Cardiac muscle cell (in vitro differentiated cells and primary cell): ENCODE measurements at places on chromosomes 4 and X.
A peak's percentile ranks its signal among the peaks of the same experiment; 100 is the strongest.

- DNase-seq: no peak
These were observed 144.9 kb downstream of the FHIP1A start for GRCh38 chr4:151553874-151554273.

DNA sequence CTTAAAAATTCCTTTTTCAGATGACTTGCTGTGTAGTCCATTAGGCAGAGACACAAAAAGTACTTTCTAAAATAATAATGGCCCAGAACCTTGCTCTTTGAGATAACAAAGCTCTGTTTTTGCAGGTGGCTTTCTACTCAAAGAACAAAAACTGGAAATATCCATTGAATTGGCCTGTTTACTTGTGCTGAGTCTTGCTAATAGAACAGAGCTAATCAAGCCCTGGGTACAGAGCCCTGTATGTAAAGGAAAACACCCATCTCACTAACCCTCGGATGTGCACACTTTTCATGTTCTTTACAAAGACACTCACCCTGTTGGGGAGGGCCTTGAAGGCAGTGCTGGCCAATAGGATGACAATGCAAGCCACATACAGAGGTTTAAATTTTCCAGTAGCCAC, 27.0 kb upstream of the LNX1 start:
- no peak for DNase-seq

DNA sequence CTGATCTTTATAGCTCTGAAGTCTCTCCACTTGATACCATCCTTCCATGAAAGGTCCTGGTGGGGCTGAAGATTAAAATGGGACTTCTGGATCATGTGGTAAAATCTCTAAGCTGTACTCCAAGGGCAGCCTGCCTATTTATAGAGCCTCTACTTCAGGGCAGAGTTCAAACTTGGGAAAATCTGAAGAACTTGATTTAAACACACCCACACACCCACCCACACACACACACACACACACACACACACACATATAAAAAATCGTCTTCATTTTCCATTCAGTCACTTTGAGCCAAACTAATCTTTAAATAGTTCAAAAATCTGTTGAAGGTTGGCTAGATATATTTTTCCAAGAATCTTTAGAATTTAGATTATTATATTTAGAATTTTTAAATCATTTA, 234.9 kb upstream of the GPC4 start:
- no peak for DNase-seq

- no peak for DNase-seq
These were observed 60.5 kb downstream of the DDIT4L start for GRCh38 chr4:100129774-100130173.

DNA sequence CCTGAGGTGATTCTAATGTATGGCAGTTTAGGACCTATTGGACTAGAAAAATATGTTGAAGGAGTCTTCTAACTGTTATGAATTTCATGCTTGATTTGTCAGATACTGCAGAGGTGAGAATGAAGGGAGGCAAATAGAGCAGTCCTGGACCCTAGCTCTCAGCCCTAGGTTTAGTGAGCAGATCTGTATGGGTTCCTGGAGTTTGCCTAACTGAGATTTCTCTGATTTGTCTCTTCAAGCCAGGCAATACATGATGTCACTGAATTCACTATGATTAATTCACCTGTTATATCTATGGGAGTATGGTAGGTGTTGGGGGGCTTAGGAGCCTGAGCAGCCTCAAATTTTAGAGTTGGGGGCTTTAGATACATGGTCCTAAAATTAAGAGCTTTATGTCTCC, 2.6 kb downstream of the MND1 start:
- DNase-seq: no peak

GRCh38 chr4:26544421-26544820, 39.5 kb upstream of the TBC1D19 start:
- DNase-seq: no peak

- DNase-seq: no peak
These were observed 119.0 kb downstream of the CFAP299 start for GRCh38 chr4:80454556-80454955.

DNA sequence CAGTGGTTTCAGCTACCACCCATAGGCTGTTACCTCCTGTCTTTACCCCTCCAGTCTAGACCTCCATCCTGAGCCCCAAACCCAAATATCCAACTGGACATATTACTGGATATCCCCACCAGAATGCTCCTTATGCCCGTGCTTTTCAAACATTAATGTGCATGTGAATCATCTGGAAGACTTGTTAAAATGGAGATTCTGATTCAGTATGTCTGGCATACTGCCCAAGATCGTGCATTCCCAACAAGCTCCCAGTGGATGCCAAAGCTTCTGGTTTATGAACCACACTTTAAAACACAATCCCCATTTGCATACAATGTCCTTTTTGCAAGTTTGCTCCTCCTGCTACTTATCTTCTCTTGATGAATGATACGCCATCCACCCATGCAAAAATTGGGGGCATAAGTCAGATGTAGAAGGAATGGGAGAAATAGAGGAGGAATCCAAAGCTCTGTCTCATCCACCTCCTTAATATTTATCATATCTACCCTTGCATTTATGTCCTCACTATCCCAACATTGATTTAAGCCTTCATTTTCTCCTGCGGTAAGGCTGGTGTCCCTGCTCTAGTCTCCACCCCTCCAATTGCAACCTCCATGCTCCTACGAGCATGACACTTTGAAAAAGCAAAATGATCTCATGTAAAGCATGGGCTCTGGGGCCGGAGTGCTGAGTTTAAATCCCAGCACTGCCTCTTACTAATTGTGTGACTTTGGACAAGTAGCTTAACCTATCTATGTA, 7.4 kb upstream of the PGRMC1 start:
- DNase-seq: no peak

- peak; percentile 74 for DNase-seq
These were observed 7.5 kb upstream of the CXCL6 start for GRCh38 chr4:73828956-73829355.

DNA sequence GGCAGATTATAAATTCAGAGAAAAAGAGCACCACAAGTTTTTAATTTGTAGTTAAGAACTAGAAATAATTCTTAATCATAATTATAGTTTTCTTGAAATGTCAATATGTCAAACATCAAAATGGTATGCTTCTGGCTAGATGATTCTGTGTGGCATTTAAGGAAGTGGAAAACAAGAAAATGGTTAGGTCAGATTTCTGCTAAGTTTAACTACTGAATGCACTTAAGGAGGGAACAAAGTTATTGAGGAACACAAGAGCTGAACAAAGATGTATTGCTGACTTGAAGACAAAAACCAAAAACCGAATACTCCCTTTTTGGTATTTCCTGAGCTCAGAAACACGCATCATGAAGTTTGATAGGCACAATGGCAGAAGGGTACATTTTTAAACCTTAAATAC, 58.7 kb upstream of the GPR34 start:
- DNase-seq: no peak

GRCh38 chr4:184028561-184029374, 123.7 kb downstream of the STOX2 start:
- no peak for DNase-seq

DNA sequence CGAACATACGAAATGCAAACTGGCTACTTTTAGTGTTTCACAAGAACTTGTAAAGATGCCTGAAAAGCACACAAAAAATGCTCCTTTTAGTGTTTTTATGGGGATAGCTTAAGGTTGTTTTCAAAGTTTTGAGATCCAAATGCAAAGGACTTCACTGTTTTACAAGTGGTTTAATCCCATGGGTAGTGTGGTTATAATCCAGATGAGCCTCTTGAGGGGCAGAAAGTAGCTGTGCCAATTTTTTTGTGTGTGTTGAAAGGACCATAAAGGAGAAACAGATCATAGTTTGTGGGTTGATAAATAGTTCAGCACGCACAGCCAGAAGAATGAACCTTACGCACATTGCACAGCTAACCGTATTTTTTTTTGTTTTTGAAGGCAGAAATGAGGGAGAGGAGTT, 126.9 kb upstream of the GIMD1 start:
- peak; percentile 43 for DNase-seq

- no peak for DNase-seq
These were observed 1788.0 kb upstream of the TENM3 start for GRCh38 chr4:180455226-180455625.

DNA sequence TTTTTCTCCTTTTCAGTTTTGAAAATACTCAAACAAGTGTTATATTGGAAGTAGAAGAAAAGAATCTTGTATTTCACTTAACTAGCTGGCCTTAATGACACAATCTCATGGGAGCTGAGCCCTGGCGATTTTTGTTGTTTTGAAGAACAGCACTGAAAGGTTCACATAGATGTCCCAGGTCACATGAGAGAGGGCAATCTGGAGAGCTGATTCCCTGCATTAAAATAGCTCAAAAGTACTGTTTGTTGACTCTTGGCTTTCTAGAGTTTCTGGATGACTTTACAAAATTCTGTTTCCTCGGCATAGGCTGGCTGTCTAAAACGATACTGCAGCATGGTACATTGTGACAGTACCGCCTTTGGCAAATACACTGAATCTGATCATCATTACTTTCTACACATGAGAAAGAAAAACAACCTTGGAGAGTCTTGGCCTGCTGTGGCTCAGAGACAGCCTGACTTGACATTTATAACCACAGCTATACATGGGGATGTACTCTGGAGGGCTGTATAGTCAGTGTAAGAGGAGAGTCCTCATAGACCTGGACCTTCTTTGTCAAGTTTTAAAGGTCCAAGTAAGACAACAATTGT, 119.8 kb upstream of the PDLIM3 start:
- DNase-seq: no peak

DNA sequence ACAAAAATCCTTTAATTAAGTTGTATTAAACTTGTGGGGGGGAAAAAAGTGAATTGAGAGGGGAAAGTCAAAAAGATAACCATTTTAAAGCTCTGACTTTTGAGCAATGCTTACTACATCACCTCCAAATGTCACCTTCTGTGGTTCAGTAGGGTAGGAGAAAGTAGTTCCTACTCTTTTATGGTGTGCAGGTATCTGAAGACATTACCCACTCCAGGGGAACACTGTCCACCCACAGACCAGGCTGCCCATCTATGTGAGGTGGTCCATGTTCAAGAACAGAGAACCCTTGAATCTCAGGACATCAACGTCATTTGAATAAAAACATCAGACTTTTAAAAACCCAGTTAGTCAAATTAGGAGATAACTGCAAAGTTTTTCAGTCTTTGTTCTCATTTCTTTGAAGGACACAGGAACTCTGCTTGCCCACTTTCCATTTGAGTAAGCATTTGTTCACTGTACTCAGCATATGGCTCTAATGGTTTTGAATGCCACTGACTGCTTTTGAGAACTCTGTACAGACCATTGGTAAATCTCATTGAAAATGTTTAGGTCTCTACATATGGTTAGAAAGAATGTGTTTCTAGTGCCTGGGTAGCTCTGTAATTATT, 18.4 kb downstream of the NMU start:
- DNase-seq: no peak

DNA sequence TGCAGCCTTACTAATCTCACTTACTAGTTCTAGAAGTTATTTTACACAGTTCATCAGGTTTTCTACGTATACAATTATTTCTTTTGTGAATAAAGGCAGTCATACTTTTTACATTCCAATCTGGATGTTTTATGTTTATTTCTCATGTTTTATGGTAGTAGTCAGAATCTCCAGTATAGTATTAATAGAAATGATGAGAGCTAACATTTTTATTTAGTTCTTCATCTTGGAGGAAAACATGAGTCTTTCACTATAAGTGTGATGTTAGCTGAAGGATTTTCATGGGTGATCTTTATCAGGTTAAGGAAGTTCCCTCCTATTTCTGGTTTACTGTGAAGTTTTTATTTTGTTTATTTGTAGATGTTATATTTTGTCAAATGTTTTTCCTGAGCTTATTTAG, 256.1 kb upstream of the GIMD1 start:
- DNase-seq: no peak

DNA sequence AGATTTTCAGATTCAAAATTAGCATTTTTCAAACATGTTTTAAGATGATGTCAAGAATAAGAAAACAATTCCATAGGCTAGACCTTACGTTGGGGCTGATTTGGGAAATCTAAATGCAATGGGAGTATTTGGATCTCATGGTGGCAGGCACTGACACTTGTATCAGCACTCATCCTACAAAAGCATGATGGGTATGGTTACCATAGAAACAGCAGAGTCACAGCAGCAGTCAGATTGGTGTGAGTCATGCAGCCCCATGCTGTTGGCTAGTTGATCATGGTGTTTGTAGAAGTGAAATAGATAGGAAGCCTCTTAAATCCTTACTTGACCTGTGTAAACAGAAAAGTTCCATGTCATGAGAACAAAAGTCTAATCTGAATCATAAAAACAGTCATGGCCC, 1637.3 kb upstream of the PABPC4L start:
- no peak for DNase-seq

DNA sequence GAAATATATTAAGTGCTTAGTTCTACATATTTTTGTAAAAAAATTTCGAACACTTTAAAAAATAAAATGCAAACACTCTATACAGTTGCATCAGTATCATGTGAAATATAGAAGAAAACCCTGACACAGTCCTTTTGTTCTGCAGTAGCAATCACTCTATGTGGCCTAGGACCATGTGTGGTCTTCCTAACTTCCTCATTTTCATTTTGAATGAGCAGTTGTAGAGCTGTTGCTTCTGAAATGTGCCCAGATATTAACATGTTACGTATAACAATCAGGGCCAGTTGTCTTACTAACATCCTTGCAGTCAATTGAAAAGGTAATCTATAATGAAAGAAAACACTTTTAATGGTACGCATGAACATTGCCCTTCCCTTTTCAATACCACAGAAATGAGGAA, 107.9 kb downstream of the ZNF827 start:
- DNase-seq: no peak

DNA sequence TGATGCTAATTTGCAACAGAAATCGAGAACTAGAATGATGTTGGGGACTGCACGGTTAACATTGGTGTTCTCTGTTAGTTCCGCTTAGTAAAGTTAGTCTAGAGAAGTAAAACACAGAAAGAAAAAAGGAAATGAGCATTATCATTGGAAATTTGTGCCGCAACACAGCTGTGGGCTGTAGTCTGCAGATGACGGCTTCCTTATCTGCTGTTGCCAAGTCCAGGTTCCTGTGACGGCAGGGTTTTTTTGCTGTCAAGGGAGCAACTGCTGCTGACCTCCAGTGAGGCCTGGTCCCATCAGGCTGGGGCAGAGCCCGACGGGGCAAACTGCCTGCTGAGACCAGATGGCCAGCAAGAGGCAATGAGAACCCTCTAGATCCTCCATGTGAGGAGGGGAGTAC, 38.9 kb upstream of the PHEX start:
- no peak for DNase-seq

DNA sequence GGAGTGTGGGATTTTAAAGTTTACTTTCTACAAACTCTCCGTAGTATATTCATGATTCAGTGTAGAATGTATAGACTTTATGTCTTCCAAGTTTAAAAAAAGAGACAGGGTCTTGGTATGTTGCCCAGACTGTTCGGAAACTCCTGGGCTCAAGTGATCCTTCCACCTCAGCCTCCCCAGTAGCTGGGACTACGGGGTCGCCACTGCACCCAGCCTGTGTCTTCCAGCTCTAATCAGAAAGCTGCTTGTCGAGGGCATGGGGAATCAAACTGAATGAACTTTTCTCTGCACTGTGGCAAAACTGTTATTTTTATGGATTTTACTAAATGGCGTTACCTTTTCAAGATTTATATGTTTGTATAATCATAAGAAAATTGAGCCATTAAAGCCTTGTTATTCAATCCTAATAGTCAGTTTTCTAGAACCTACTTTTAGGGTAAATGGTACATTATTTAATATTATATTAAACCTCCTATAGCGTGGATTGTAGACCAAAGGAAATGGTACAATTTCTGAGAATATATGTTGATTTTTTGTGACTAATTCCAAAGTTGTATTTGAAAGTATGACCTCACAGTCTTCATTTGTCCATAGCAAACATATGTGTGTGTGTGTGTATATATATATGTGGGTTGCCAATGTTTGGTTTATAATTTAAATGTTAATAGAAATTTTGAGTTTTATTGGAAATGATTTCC, 1.1 kb downstream of the BLOC1S4 start:
- DNase-seq: no peak
